ENCODE measurements at places on chromosomes 4 and X. TPM values are rescaled to one million over a fixed set of nuclear protein-coding genes. Genes with fewer than 3 reads are reported as not detected.

Gene FLNA
- 2,308 TPM for total RNA-seq

Gene ALB
- not detected for total RNA-seq

Gene GDPD2
- total RNA-seq: 0.44 TPM

Gene MND1
- 24.4 TPM for total RNA-seq

Gene DMRTC1B
- total RNA-seq: not detected

Gene SLC6A14
- total RNA-seq: 0.44 TPM

Gene BEX1
- total RNA-seq: not detected

Gene CSAG2
- not detected for total RNA-seq

Gene RASSF6
- 0.59 TPM for total RNA-seq

Gene EVC2
- total RNA-seq: 1.4 TPM

Gene PRSS12
- 9.6 TPM for total RNA-seq

Gene AFF1
- total RNA-seq: 52.8 TPM

Gene AVPR2
- 3.8 TPM for total RNA-seq

Gene PTPN13
- total RNA-seq: 6.9 TPM

Gene CLDN34
- total RNA-seq: not detected

Gene XAGE2
- not detected for total RNA-seq

Gene TMA16
- total RNA-seq: 34.5 TPM

Gene SPIN2B
- total RNA-seq: 31.2 TPM

Gene GABRE
- 24.5 TPM for total RNA-seq

All from PC-9 (cell line).